ENCODE measurements at places on chromosomes 4 and X.
A peak's percentile ranks its signal among the peaks of the same experiment; 100 is the strongest.

- DNase-seq = no peak
Observed at GRCh38 chr4:105327222-105327621, 146.6 kb downstream of the PPA2 start.

DNA sequence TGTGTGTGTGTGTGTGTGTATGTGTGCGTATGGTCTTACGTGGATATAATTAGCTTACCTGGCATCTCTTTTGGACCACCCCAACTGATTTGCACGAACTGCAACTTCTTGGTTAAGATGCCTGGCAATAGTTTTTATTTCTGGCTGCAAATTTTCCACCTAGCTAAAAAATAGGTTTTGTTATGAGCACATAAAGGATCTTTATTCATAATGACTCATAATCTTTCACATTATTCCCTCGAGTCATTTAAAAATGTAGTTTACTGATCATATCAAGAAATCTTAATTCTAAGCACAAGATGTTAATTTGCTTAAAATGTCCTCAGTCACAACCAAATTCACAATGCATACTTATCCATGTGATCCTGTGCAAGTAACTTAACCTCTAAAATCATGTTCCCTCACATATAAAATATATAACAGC lies 1.5 kb downstream of the COX18 start:
- no peak for DNase-seq

DNA sequence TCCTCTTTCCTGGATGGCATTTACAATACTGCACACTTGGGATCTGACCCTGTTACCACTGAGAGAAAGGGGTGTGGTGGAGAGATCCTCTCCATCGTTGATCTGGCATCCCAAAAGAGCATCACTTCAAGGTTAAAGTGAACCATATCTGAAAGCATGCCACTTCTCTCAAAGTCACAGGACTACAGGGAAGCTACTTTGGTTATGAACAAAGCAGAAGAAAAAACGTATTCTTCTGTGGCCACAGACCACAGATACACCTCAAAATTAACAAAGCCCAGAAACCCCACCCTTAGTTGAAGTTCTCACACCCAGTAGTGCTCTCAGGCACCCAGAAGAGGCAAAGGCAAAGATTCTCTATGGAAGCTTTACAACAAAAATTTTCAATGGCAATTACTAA lies 108.3 kb downstream of the JADE1 start:
- DNase-seq = no peak

DNA sequence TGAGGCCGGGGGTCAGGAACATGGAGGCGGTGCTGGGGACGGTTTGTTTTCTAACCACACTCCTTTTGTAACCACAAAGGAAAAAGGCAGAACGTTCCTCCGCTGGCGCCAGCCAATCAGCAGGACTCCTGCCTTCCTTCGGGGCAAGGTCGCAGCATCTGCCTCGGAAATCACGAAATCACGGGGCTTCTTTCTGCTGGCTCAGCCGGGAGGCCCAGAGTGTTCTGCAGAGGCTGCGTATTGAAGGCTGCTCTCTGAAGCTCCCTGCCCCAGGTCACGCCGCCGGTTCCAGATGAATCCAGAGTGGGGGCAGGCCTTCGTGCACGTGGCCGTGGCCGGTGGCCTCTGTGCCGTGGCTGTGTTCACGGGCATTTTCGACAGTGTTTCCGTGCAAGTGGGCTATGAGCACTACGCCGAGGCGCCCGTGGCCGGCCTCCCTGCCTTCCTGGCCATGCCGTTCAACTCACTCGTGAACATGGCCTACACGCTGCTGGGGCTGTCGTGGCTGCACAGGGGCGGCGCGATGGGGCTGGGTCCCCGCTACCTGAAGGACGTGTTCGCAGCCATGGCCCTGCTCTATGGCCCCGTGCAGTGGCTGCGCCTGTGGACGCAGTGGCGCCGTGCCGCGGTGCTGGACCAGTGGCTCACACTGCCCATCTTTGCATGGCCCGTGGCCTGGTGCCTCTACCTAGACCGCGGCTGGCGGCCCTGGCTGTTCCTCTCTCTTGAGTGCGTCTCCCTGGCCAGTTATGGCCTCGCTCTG lies 9.4 kb downstream of the TMEM187 start:
- no peak for DNase-seq

DNA sequence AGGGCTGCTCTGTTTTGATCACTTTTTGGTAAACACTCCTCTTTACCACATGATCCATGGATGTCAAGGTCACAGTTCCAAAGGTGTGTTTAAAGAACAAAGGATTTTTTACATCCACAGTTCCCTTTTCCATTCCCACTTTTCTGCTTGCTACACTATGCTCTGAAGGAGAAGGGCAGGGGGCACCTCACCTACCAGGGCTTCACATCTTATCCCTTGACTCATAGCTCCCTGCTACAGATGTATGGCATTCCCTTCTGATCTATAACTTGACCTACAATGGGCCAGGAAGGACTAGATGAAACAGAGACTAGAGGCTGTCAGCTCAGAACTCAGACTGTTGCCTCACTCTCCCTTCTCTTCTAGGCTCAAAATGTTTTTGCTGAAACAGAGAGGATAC lies 233.1 kb upstream of the RPS6KA3 start:
- no peak for DNase-seq

GRCh38 chr4:178165951-178166308 lies 723.7 kb upstream of the AGA start:
- no peak for DNase-seq

- no peak for DNase-seq
Observed at GRCh38 chrX:72466493-72466892, 106.2 kb downstream of the HDAC8 start.

DNA sequence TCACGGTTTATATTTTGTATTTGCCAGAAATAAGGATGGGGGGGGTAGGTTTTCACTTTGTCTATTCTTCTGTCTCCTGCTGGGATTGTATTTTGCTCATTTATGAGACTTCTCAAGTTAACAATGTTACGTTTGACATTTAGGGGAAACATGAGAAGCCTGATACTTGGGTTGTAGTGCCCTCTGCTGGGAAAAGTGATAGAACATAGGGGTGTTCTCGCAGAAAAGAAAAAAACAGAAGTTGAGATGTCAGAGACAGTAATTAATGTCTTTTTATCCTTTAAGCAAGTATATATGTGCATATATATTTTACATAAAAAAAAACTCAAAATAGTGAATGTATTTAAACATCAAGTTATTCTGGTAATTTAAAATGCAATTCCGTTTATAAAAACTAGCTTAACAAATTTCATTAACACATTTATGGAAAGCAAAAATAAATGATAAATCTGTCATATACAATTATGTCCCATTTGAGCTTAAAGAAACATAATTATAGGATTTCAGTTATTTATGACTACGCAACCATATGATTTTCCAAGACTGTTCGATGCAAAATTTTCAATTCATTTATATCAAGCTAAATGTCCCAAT lies 46.0 kb upstream of the TMPRSS11F start:
- DNase-seq = peak; percentile 43

DNA sequence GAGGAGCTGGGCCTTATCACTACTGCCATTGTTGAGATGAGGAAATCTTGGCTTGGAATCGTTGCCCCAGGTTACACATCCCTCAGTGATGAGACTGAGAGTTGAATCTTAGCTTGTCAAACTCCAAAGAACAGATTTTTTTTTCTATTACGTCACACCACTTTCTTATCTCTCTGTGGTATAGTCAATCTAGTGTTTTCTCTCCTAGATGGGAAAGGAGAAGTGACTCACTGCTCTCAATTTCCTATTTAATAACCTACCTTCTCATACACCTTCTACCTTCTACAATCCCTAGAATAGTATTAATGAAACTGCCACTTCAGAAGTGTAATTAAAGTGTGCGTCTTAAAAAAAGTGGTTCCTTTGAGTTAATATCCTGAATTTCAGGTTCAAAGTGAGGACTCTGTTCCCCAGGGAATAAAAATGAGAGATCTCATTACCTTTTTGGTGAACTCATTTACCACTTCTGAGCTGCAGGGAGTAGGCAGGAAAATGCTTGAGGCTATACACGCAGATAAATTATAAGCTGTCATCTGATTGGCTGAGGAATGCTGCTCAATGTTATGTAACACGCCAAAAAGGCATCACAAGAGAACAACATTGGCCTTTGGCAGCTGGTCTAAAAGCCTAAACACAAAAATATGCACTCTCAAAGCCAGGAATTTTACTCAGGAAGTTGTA lies 59.3 kb downstream of the MAD2L1 start:
- peak; percentile 53 for DNase-seq

DNA sequence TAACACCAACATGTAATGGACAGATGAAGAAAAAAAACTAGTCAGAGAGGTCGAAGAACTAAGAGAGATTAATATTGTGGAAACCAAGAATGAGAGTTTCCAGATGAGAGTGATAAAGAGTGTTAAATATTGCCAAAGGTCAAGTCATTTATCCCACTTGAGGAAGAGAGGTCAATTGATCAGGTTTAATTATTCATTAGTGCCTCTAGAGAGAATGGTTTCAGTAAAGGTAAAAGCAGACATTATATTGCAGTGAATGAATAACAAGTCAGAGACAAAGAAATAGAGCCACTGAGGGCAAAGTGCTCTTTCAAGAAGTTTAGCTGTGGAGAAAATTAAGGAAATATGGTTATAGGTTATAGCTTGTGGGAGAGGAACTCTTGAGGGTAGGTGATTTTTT lies 263.1 kb downstream of the GUCY2F start:
- no peak for DNase-seq

- no peak for DNase-seq
Observed at GRCh38 chr4:83757121-83757621, 221.3 kb downstream of the GPAT3 start.

- no peak for DNase-seq
Observed at GRCh38 chr4:81808011-81808672, 336.4 kb upstream of the RASGEF1B start.

GRCh38 chrX:12245650-12246645 lies 107.7 kb downstream of the FRMPD4 start:
- DNase-seq = no peak

DNA sequence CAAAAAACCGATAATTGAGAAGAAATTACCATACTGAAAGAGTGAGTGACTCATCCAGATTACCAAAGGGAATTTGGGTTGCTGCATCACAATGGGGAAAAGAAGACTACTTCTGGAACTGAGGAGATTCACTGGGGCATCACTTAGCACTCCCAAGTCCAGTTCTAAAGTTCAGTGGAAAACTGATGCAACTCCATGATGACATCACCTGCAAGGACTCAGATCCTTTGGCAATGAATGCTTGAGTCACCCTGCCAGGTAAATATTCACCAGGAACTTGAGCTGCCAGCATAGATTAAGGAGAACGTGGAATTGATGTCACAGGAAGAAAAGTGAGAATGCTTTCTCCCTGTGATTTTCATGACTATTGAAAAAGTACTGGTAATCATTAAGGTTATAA lies 32.0 kb upstream of the SMIM10L2A start:
- DNase-seq = no peak

GRCh38 chrX:41538707-41539106 lies 91.6 kb downstream of the NYX start:
- DNase-seq = no peak

DNA sequence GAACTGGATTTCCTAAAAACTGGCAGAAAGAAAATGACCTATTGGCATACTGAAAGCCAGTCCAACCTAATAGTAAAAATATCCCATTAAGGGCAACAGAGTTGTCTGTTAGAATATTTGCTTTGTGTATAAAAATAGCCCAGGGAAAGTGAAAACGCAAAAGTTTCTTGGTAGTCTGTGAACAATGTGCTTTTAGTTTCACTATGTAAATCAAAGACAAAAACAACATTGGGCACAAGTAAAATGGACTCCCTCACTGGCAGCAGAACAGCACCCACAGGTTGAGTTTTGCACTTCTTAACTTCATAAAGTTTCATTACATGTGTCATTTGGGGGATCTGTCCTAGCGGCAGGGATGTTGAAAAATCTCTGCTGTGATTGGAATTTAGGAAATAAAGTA lies 4.3 kb upstream of the FGG start:
- no peak for DNase-seq

DNA sequence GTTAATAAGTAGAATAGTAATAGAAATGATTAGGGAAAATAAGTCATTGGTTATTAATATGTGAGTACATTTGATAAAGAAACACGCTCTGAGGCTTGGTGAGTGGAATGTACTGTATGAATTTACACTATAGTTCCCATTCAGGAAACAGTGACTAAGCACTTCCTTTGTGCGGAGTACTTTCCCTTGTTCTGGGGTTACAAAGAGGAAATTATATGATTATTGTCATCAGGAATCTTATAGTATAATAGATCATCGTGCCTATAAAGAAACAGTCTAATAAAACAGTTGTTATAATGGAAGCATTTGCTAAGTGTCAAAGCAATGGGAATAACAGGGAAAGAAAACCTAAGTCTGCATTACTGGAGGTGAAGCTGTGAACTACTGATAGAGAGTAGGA lies 138.0 kb downstream of the RPA4 start:
- DNase-seq = no peak

DNA sequence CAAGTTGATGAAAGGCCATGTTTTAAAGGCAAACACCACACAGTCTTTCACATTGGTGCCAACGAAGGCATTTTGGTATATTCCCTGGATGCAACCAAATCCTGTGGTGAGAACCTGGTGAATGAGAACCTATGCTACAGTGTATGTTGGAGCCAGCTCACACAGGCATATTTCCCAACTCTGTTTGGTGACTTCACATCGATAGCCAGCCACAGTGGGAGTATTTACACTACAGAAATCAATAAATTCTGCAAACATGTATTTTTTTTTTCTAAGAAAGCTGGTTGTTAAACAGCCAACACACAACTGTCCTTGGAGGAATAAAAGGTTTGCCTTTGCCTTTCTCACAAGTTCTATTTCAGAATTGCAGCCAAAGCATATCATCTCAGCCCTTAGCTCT lies 691.0 kb downstream of the GRID2 start:
- DNase-seq = no peak

DNA sequence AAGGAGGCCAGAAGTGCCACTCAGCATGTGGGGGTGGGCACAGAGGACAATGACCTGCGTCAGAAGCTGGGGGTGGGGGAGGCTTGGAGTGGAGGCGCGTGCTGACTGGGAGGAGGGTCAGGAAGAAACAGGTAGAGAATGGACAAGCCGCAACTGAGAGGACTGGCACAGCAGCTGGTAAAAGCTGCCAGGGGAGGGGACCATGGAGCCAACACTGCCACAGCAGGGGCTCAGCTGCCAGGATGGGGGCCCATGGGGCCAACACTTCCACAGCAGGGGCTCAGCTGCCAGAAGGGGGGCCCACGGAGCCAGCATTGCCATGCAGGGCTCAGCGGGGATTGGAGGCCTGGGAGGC lies 19.1 kb downstream of the RNF212 start:
- DNase-seq = no peak

DNA sequence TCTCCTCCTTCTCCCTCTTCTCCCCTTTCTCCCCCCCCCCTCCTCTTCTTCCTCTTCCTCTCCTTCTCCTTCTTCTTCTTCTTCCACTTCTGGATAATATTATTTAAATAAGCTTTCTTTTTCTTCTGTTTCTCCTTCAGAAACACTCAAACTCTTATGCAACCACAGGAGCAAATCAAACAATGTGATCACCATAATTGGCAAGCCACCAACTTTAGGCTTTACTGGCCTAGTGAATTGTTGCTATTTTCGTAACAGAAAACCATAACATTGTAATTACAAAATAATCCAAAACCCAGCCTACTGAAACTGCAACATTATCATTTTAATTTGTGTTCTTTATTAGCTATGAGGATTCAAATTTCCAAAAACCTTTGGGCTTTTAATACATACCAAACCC lies 14.3 kb downstream of the DCAF8L1 start:
- no peak for DNase-seq

GRCh38 chrX:31483336-31483735 lies 411.5 kb upstream of the FTHL17 start:
- DNase-seq = no peak

All from HFF-Myc (cell line).